ENCODE measurements at places on chromosomes 12 and 14.
A peak's percentile ranks its signal among the peaks of the same experiment; 100 is the strongest.

- DNase-seq, result no peak
Measured at GRCh38 chr14:55965851-55966250, 152.4 kb upstream of the PELI2 start.

GRCh38 chr12:80041071-80041470, 58.3 kb upstream of the OTOGL start:
- DNase-seq, result no peak

DNA sequence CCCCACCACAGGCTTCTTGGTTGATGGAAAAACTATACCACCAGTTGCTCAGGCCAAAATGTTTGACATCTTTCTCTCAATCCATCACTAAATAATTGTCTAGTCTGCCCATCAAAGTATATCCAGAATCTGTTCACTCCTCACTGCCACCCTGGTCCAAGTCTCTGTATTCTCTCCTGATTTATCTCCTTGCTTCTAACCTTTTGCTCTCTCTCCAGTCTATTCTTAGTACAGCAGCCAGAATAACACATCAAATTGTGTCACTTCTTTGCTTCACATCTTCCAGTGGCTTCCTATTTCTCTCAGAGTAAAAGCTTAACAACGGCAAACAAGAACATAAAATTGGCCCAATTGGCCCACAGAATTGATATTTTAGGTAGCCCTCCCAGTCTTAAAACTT, 272.8 kb downstream of the IPO8 start:
- DNase-seq, result no peak

DNA sequence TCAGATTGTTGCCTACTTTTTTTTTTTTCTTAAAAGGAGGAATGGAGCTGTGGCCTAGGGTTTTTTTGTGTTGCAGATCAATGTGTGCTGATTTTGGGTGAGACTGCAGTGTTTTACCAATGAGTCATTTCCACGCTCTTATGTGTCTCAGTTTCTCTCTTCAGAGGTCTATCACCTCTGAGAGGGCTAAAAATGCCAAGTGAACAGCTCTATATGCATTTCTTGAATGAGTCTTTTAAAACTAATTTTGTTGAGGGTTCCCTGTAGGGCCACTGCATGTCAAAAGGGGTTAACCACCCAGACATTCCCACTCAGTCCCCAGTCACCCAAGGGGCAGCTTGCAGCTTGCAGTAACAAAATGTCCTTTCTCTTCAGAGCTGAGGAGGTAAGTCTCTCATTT, 24.3 kb upstream of the GLIPR1L2 start:
- no peak for DNase-seq

- no peak for DNase-seq
Measured at GRCh38 chr14:59919570-59920377, at the start of gene LRRC9. Gene LRRC9 (plus strand): TSS chr14:59920144.

DNA sequence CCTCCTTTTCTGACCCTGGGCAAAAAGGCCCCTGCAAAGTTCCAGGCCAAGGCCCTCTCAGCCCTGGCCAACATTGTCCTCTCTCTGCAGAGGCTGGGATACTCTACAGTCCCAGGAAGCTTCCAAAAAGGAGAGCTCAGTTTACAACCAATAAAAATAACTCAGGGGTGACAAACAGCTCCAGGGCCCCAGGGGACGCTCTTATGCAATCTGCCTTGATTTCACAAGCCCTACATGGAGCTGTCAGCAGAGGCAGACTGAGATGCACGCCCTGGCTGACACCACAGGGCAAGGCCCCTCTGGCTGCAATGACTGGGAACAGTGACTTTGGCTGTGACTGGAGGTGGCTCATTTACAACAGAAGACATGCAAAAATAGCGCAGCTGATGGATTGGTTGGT, 129.0 kb upstream of the MED13L start:
- peak; percentile 88 for DNase-seq

GRCh38 chr12:66934302-66935062, 255.6 kb upstream of the GRIP1 start:
- no peak for DNase-seq

GRCh38 chr14:77746064-77746702, 14.8 kb downstream of the SNW1 start:
- no peak for DNase-seq

- DNase-seq, result no peak
Measured at GRCh38 chr14:99603471-99604277, at the start of gene CCDC85C. Gene CCDC85C (minus strand): TSS chr14:99604207. CDS start chr14:99603959, 248 bp downstream.

- DNase-seq, result no peak
Measured at GRCh38 chr12:48237162-48237561, 34.1 kb upstream of the OR10AD1 start.

- no peak for DNase-seq
Measured at GRCh38 chr14:103753774-103754173, 38.2 kb downstream of the ZFYVE21 start.

GRCh38 chr12:104049278-104049902, 597 bp downstream of the GLT8D2 start:
- peak; percentile 63 for DNase-seq

- no peak for DNase-seq
Measured at GRCh38 chr14:77603654-77604255, 12.7 kb downstream of the SPTLC2 start.

GRCh38 chr12:57385586-57385985, 45.3 kb downstream of the R3HDM2 start:
- no peak for DNase-seq

- peak; percentile 47 for DNase-seq
Measured at GRCh38 chr12:119683413-119683812, 15.5 kb downstream of the PRKAB1 start.

GRCh38 chr12:88418856-88419497, 161.3 kb downstream of the KITLG start:
- peak; percentile 52 for DNase-seq

- no peak for DNase-seq
Measured at GRCh38 chr12:119381471-119382235, 47.1 kb downstream of the CCDC60 start.

DNA sequence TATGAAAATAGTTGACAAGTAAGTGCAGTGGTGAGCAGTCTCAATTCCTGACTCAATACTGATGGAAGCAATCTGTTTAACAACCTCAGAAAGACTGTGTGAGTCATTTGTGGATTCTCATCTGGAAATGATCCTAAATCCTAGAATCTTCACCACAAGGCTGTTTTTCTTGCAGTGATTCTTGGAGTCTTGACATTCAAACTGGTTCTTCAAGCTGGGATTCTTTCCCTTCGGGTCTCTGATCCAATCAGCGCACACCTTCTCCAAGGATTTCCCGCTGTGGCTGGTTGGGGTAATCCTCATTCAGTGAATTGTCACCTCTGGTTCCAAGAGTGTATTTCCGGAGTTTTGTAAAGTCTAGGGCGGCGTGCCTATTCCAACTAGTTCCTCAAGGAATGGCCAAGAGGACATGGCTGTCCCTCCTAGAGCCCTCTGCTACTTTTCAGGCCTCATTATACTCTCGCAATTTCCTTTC, 37.7 kb upstream of the FOXJ2 start:
- peak; percentile 79 for DNase-seq

- DNase-seq, result no peak
Measured at GRCh38 chr14:96906434-96906833, 109.3 kb downstream of the VRK1 start.

GRCh38 chr14:69260190-69260860, 367 bp downstream of the GALNT16 start:
- DNase-seq, result peak; percentile 48

- DNase-seq, result no peak
Measured at GRCh38 chr12:28578833-28579252, 388.6 kb downstream of the CCDC91 start.

DNA sequence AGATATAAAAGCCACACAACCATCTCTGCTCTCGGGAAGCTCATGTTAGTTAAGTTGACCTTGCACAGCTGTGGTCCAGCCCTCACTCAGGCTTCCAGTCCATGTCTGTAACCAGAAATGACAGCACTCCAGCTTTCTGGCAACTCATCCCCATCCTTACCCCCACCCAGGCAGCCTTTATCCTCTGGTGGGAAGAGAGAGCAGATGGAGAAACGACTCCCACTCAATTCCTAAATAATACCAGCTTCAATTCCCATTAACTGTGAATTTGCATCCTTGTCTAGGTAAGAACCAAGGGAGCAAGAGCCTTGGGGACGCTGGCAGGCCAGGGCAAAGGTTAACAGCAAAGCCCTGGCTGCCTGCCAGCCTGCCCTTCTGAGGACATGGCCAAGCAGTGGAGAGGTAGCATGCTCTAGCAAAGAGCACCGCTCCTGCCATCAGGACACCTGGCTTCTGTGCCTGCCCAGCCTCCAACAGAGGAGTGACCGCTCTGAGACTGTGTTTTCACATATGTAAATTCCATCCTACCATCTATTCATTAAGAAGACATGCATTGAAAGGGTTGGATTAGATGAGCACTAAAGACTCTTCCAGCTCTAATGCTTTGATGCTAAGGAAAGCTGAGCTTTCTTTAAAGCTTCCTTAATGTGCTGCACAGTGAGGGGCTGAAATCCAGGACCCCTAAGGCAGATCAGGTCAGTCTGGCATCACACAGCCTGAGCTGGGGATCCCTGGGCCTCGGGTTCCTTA, 236.1 kb downstream of the GRIN2B start:
- no peak for DNase-seq

DNA sequence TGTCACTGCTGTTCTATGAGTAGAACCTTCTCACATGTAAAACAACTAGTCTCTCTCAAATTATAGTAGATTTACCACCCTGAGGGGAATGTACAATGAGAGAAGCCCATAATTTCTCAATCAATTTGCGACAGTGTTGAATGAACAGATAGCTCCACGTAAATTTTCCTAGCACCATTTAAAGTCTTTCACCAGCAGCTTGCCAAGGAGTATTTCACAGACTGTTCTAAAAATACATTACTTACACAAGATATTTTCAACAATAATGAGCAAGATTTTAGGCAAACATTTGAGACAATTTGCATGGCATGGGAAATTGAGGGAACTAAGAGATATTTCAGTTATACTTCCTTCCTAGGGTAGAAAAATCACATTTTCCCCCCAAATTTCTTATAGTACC, 151.6 kb downstream of the KICS2 start:
- DNase-seq, result no peak

DNA sequence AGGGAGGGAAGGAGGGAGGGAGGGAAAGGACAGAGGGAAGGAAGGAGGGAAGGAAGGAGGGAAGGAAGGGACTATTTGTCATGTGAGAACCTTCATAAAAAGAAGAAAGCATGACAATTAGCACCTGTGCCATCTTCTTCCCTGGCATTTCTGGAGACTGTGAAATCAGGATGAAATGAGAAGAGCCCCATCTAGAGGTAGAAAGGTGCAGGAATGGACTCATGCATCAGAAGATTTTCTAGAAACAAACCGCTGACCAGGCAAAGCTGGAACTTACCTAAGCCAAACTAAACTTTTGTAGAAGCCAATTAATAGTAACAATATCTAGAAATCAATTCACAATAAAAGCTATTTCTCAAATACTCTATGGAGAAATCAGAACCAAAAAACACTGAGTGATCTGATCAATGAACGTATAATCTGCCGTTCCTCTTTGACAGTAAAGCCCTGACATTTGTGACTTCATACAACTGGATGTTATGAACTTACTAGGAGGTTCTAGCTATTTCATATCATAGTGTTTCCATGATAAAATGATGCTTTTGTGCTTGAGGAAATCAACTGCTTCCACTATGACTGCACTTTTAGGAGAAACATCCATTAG, 24.4 kb upstream of the CRACR2A start:
- DNase-seq, result peak; percentile 75

DNA sequence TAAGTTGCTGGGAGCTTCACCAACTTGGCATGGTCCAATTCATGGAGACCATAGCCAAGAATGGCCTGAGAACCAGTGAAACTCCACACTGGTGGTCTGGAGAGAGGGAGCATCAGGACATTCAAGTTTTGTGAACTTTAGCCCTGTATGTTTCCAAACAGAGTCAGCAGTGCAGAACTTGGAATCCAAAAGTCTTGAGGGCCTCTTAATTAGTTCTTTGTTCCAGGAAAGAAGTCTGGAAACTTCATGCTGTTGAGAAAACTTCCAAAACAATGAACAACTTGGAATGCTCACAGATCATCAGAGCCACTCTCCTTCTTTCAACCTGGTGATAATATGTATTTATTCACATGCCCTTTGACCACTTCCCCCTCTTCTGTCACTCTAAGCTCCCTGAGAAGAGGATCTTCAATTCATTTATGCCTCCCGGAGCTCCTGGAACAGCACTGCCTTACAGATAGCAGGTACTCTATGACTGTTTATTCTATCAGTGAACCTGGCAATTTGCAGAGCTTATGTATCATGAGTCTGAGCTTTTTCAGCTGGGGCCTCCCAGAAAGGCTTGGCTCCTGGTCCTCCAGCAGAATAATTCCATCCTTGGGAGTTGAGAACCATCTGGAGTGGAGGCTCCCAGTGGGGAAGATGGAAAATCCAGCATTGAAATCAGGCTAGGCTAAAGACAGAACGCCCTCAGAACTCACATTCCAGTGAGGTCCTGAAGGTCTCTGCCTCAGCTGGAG, 191.4 kb downstream of the KTN1 start:
- no peak for DNase-seq

GRCh38 chr12:110077800-110078199, 29.5 kb upstream of the C12orf76 start:
- no peak for DNase-seq

- peak; percentile 10 for DNase-seq
Measured at GRCh38 chr12:67852701-67853100, 136.5 kb upstream of the IFNG-AS1 start.

Measured in GM03348 (cell line).